ENCODE measurements at places on chromosomes 16 and 17. TPM values are rescaled to one million over a fixed set of nuclear protein-coding genes. Genes with fewer than 3 reads are reported as not detected.

The KRT12 gene
- total RNA-seq, result not detected

The GNAO1 gene
- total RNA-seq, result 2.3 TPM

The CORO1A gene
- 1,175 TPM for total RNA-seq

The PLXDC1 gene
- 2.4 TPM for total RNA-seq

The MIEN1 gene
- total RNA-seq, result 32.5 TPM

The SERPINF2 gene
- not detected for total RNA-seq

The PRSS8 gene
- not detected for total RNA-seq

The MYLK3 gene
- 0.27 TPM for total RNA-seq

The ZNF200 gene
- total RNA-seq, result 8.3 TPM

The HSD17B2 gene
- total RNA-seq, result not detected

The ASPA gene
- not detected for total RNA-seq

The TOM1L2 gene
- 11.9 TPM for total RNA-seq

The TEPSIN gene
- 20.3 TPM for total RNA-seq

The CD300LF gene
- total RNA-seq, result not detected

The PDE6G gene
- 1.4 TPM for total RNA-seq

The GUCY2D gene
- total RNA-seq, result not detected

The PLCD3 gene
- total RNA-seq, result 3.4 TPM

The CLEC16A gene
- 23.5 TPM for total RNA-seq

The KRT25 gene
- total RNA-seq, result not detected

The SGCA gene
- not detected for total RNA-seq

The ANKRD40CL gene
- not detected for total RNA-seq

The MYO15B gene
- total RNA-seq, result 22.4 TPM

The USH1G gene
- total RNA-seq, result not detected

The KRTAP2-1 gene
- not detected for total RNA-seq

The NPIPB9 gene
- total RNA-seq, result 0.83 TPM

The NATD1 gene
- 1.5 TPM for total RNA-seq

The MPP2 gene
- total RNA-seq, result 1.2 TPM

The DPEP3 gene
- 0.11 TPM for total RNA-seq

The CFAP119 gene
- total RNA-seq, result 1.7 TPM

The AGRP gene
- not detected for total RNA-seq
